T follicular helper cell (primary cell): ENCODE measurements at places on chromosomes 5 and 9.

DNA sequence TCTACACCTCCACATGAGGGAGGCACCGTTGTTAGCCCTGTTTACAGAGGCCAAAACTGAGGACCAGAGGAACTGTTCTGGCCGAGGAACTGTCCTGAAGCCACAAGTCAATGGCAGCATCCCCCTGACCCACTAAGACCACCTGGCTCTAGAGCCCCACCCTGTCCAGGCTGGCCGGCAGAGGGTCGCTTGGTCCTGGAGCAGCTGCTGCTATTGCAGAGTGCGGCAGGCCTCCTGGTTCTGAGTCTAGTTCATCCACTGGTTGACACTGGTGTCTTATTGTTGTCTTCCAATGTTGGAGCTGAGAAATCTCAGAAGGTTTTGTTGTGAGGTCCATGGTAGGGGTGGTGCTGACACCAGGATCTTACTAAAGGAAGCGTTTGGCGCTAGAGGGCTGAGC is 26.6 kb upstream of the ANGPTL2 start:
- no peak for DNase-seq

- no peak for DNase-seq
These were observed 1.0 kb upstream of the CFAP157 start for GRCh38 chr9:127705577-127706379.

DNA sequence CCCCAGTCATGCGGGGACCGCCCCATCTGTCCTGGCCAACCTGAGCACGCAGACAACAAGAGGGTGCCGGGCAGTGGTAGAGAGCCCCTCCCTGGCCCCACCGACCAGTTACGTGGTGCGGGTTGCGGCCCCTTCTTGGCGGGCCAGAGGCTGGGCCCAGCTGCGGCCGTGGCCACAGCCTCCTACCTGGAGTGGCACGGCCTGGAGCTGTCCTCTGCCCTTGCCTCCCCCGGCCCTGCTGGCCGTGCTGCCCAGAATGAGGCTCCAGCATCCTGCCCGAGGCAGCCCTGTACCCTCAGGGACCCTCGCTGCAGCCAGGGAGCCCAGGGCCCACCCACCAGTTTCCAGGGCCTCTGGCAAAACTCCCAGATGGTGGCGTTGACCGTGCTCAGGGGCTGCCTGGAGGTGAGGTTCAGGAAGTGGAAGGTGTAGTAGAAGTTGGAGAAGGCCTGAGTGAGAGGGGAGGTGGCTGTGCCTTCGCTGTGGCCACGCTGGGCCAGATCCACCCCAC is 5.7 kb downstream of the ENTPD8 start:
- DNase-seq = no peak

DNA sequence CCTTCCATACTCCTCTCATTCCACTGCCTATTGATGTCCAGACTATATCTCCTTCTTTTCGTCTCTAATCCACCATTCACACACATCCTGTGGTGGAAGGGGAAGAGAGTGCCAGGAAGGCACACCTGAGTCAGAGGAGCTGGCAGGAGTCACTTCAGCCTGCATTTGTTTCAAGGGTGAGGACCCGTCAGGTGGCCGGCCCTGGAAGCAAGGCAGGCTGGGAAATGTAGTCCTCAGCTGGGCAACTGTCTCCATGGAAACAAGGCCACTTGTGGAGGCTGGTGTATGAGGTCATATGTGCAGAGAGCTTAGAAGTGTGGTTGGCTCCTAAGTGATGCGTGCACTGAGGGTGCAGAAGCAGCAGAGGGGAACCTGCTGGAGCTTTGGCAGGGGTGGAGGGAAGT is 278.4 kb downstream of the NSG2 start:
- DNase-seq = no peak

DNA sequence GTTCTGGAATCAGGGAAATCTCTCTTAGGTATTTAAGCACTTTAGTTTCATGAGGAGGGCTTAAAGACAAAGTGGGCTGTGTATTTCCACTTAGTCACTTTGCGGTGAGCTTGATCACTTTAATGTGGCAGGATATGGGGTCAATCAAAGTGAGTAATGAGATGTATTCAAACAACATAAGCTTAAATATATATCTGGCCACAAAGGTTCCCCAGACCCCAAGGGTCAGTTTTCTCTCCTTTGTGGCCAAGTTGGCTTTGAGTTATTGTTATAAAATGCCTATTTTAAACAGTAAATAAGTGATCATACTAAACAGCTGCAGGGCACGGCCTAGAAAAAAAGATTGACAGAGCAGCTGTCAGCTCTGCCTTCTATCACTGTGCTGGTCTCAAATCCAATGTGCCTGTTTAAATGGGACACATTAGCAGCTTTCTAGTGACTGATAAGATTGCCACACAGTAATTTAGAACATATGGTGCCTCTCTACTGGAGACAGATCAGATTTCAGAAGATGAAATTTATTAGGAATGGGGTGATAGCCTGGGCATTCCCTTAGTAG is 363.9 kb downstream of the AGTPBP1 start:
- no peak for DNase-seq
